ENCODE measurements at places on chromosomes 6 and 20.

GRCh38 chr6:82680192-82680591 is 316.6 kb downstream of the TPBG start:
- no peak for DNase-seq

DNA sequence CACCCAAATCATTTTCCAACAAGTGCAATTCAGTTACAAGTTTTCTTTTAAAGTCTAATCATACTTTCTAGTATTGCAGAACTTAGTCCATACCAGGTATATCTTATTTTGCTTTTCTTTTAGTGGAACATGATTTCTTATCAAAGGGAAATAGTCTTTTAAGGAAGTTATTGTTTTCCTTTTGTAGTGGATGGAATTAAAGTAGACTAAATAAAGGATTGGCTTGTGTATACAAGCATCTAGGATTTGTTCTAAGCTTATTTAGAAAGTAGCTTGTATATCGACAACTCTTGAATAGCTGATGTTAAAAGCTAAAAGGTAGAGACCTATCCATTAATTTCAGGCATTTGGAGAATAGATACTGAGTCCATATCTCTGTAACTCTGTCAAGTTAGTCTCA is 14.8 kb downstream of the DCBLD1 start:
- no peak for DNase-seq

DNA sequence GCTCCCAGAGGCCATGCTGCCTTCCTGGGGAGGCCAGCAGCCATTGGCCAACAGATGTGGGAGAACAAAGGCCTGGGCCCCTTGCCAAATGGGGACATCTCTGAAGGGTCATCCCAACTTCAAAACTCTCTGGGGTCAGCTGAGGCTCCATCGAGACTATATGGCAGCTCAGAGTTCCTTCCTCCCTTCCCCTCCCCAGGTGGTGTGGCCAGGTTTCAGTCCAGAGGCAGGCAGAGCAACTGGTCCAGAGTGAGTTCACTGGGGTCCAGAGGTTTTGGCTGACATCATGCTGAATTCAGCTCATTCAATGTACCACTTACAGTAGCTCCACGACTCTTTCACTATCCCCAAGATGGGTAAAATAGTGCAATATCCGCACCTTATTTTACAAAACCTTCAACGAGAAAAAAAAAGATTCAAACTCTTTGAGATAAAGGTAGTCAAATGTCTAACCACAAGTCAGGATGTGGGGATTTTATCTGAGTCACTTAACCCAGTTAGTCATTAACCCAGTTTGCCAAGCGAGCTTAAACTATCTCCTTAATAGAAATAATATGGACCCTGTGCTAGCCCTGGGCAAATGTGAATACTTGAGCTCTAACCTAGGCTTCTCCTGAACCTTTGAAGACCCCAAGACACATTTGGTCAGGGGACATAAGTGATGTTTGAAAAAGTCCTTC is 108.4 kb upstream of the PLEKHG1 start:
- no peak for DNase-seq

DNA sequence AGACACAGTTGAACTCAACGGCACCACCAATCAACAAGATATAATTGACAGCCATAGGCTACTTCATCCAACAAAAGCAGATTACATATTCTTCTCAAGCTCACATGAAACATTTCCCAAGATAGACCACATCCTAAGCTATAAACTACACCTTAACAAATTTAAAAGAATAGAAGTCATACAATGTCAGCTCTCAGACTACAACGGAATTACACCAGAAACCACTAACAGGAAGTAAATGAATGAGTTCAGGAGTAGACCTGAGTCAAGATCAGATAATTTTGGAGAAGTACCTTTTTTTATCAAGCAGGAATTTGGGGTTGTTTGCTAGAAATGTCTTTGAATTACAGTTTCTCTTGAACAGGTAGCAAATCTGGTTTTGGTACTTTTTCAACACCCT is 237.8 kb downstream of the TBX18 start:
- DNase-seq = no peak

- DNase-seq = no peak
Observed at GRCh38 chr20:24657878-24658620, 188.6 kb downstream of the SYNDIG1 start.

GRCh38 chr20:51100617-51101016 is 77.7 kb upstream of the KCNG1 start:
- no peak for DNase-seq

GRCh38 chr20:45796337-45797065 is 4.7 kb downstream of the DNTTIP1 start:
- no peak for DNase-seq

DNA sequence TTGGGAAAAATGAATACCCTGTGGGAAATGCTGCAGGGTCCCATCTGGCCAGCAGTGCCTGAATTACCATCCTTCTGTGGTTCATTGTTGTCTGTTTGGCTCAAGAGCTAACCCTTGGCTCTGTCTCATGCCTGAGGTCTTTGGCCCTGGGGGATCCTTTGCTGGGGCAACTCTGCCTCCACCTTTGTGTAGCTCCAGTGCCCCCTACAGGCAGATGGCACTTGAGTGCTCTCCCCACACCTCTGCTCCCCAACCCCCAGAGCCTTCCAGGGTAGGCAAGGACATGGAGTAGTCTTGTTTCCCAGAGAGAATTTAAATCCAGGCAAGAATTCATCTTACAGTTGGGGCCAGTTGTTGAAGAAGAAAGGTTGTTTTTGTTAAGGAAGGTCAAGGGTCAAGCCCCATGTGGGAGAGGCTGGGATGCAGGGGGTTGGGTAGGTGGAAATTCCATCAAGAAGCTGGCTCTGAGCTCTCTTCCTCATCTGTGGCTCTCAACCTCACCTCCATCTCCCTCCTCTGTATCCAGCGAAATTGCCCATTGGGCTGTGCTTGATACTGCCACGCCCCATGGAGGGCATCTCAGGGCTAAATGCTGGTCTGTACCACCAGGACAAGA is 44.2 kb downstream of the ZNF831 start:
- peak; percentile 63 for DNase-seq

DNA sequence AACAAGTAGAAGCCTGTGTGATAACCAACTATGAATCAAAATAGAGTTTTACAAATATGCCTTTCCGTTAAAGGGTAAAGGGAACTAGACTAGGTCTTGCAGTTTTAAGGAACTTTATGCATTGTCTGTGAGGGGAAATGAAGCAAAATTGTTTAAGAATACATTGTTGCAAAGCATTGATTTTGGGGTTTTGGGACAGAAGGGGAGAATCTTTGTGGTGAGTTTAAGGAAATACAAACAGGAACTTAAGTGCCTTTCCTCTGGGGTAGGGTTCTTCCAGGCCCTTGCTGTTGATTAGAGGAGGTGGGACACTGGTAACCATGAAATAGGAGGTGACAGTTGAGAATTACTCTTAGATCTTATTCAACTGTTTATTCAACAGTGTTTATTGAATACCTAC is 4.7 kb downstream of the MAPK14 start:
- DNase-seq = no peak

GRCh38 chr20:44714701-44715498 is at the start of gene CCN5:
Gene CCN5 (plus strand): TSS chr20:44715369. CDS start chr20:44715391, 22 bp downstream.
- no peak for DNase-seq

DNA sequence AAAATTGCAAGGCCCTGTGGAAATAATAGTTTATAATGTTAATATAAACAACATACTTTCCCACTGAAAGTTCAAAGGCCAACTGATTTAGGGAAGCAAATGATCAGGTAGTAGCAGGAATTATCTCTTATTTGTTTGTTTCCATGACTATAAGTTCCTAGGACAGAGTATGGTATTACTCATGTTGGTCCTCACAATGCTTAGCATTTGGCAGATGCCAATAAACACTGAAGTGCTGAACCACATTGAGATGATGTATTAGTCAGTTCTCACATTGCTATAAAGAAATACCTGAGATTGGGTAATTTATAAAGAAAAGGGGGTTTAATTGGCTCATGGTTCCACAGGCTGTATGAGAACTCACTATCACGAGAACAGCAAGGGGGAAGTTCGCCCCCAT is 129.6 kb upstream of the NUP153 start:
- no peak for DNase-seq

DNA sequence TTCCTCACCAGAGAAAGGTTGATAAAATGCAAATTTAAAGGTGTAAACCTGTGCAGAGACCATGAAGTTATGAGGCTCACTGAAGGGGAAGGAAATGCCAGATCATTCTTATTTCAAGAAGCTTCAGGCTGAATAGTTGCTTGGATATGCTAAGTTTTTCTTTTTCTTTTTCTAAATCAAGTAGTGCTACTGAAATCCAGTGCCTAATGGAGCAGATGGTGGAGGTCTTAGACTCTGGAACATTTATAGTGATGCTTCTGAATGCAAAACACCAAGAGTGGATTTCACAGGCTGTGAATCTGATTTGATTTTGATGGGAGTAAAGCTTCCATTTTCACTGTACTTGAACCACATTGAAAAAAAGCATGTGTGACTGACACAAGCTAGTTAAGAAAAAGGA is 151.2 kb upstream of the BEND3 start:
- DNase-seq = no peak

- peak; percentile 79 for DNase-seq
Observed at GRCh38 chr6:30722280-30723112, 2.3 kb downstream of the TUBB start.

GRCh38 chr20:44336725-44337380 is at the start of gene R3HDML:
Gene R3HDML (plus strand): TSS chr20:44337043. CDS start chr20:44337158, 115 bp downstream.
- no peak for DNase-seq

DNA sequence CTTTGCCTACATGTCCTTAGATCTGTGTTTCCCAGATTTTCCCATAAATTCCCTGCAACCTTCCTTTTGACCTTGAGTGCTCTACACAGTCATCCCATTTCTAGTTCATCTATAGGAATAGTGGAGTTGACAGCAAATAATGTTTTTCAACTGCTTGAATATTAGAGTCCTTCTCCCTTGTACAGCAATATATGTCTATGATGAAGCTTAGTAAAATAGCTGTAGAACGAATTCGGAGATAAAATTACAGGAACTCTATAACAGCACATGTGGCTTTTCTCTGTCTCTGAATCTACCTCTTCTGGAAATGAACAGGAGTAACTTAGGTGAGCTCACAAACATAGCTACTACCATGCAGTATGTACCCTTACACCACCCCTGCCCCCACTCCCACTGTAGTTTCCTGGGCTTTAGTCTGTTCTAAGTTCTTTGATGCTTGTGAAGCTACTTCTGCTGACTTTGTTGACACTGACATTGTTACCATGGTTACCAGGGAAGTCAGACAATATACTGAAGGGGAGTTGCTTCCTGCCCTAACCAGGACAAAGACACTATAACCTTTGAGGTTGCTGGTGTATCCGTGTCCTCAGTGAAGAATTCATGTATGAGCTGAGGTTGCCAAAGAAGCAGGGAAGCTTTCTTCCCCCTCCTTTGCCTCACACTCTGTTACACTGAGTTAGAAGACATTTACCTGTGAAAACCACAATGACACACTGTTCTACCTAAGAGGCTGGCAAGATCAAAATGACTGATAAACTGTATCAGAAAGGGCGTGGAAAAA is 35.8 kb upstream of the SHLD1 start:
- peak; percentile 49 for DNase-seq

DNA sequence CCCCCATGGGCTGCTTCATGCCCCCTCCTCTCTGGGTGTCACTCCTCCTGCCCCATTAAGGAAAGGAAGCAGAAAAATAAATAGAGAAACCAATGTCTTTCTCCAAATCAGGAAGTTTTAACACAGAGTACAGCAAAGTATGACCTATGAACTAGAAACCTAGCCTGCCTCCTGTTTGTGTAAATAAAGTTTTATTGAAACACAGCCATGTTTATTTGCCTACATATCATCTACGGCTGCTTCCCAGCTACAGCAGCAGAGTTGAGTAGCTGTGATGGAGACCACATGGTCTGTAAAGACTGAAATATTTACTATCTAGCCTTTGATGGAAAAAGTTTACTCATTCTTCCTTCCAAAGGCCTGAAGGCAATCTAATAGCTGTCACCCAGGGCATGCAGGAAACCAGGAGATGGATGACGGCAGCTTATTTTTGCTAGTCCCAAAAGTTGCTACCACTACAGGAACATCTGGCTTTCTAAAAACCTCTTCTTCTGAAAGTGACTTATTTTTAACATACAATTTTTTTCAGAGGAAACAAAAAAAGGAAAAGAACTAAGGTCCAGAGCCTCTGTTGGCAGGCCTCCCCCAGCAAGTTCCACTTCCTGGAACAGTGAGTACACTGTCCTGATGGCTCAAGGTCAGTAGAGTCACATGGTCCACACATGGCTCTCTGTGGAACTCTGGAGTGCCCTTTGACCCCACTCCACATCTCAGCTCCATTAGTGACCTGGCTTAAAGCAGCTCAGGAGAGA is 287.8 kb downstream of the PTPRT start:
- DNase-seq = no peak

DNA sequence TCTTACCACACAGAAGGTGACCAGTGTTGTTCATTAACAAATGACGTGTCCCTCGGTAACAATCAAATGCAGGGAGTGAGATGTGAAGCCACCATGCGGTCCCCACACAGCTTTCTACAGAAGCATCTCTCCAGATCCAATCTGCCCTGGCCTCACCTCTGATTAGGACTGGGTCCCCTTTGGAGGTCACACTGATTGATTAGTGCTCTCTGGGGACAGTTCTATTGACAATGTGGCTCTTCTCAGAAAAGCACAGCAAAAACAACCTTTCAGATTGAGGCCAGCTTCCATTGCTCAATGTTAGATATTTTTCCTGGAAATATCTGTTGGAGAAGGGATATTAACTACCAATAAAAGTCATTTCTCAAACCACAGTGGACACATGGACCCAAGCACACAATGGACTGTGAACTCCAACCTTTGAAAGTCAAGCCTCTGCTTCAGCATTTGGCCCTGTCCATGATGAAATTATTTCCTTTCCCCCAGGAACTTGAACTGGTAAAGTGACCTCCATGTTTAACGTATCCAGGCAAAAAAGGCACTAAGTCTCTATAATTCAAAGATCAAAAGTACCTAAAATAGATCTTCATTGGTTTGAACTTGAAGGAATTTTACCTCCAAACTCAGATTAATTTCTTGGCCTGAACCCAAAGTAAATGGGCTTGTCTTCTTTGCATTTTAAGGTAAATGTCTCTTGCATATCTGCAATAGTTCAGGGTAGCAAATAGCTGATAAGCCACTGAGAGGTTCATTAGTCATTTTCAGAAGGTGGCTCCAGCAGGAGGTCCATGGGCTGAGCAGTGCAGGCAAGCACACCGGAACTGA is 118.5 kb downstream of the FOXA2 start:
- no peak for DNase-seq

GRCh38 chr6:68746376-68746775 is 111.3 kb downstream of the ADGRB3 start:
- no peak for DNase-seq

GRCh38 chr6:31121131-31121790 is 1.0 kb upstream of the CDSN start:
- no peak for DNase-seq

- DNase-seq = no peak
Observed at GRCh38 chr20:49984426-49985153, 1.8 kb downstream of the SNAI1 start.

GRCh38 chr6:169702840-169703246 is 917 bp downstream of the C6orf120 start:
- DNase-seq = no peak

DNA sequence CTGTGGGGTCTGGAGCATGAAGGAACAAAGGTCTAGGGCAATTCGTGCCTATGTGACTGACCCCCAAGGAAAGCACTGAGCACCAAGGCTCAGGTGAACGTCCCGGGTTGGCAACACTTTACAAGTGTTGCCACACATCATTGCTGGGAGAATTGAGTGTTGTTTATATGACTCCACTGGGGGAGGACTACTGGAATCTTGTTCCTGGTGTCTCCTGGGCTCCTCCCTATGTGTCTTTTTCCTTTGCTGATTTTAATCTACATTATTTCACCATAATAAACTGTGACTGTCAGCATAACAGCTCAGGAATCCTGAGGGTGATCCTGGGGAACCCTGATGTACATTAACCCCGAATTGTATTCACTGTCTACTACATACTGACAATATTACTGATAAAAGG is 207.7 kb upstream of the BMP2 start:
- DNase-seq = no peak

Measured in activated T-helper 1 cell treated with anti-CD3 and anti-CD28 coated beads, Interleukin-2, amount 50 U/mL, for 16 hours (primary cell).